Cardiac septum (tissue), 1 donor: ENCODE measurements at places on chromosomes 5 and 9.
A peak's percentile ranks its signal among the peaks of the same experiment; 100 is the strongest.

DNA sequence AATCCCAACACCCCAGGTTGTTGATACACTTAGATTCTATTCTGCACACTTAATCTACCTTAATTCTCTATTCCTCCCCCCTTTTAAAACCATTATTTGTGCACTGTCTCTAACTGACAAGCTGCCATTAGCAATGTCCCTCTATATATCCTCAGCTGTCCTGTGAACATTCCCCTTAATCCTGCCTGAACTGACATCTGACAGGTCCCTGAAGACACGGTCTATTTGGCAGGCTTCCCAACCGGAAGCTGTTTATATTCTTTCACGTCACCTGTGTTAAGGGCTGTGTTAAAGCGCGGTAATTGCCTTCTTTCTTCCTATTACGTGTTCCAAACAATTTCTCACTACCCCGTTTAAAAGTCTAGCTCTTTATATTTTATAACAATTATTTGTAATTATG, 277.3 kb downstream of the CDH9 start:
- DNase-seq = no peak

- DNase-seq = no peak
These were observed 3.2 kb downstream of the TOR2A start for GRCh38 chr9:127731938-127732337.

- DNase-seq = no peak
These were observed 2.4 kb upstream of the MACIR start for GRCh38 chr5:103256178-103256577.

DNA sequence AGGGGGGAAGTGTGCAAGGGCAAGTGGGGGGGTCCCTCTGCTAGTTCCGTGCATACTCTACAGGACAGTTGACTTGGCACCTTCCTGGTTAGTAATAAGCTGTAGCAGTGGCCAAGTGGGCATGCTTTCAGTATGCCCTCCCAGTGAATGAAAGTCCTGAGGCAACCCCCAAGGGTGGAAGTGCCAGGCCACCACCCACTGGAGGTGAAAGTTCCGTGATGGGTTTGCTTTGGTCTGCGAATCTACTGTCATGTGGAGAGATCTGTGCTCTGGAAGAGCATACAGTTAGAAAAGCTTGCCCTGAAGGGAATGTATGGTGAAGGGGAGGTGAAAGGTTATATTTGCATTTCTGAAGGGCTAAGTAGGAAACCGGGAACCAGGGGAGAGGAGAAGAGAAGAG, 10.3 kb downstream of the FXN start:
- no peak for DNase-seq

DNA sequence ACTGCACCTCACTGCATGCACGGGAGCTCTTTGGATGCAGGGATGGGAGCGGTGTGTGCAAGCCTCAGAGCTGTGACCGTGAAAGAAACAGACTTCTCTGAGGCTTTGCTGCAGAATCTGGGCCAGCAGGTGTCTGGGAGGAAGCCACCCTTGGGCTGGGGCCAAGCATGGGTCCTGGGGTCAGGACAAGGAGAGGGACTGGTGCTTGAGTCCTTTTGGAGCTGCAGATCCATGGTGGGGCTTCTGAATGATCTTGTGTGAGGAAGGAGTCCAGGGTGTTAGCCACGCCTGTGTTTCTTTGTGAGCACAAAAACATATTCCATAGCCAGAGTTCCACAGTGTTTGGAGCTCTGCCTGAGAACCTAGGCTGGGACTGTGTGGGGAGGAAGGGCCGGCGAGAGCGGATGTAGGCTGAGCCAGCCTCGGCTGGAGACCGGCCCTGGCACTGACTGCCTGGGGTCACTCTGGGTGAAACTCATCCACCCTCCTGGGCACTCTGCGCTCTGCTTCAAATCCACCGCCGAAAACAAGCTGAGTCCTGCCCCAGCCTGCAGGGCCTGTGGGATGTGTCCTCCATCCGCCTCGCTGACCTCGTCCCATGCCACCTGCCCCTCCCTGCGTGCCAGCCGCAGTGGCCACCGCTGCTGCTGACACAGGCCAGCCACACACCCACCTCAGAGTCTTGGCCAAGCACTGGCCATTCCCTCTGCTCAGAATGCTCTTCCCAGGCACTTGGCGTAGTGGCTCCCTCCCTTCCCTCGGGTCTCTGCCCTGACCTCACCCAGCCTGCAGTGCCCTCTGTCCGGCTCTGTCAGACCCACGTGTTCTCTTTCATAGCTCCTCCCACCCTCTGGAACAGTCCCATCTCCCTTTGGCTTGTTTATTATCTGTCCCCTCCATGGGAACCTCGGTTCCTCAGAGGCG, 26.7 kb downstream of the ERGIC1 start:
- DNase-seq = peak; percentile 91
